Stimulated activated CD8-positive, alpha-beta memory T cell treated with anti-CD3 and anti-CD28 coated beads, Interleukin-2, amount 100 ng/mL, for 48 hours (primary cell): ENCODE measurements at places on chromosomes 16 and 17.

GRCh38 chr17:36674278-36674650 is 72.9 kb downstream of the MRM1 start:
- no peak for DNase-seq

- no peak for DNase-seq
These were observed 436.6 kb downstream of the SHISA9 start for GRCh38 chr16:13338044-13338443.

DNA sequence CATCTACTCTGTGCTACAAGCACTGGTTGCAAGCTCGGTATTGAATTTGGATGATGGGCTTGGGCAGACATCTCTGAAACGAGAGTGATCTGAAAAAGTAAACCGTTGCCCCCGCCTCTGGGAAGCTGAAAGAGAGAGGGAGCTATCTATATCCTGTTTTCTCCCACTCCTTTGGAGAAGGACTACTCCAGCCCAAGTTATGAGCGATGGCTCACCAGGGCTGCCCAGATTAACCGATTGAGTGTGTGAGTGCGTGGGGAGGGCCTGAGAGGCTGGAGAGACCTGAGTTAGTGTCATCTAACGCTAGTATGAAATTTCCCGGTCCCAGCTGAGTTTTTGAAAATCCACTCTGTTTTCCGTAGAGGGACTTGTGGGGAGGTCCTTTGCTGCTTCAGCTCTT is 11.5 kb downstream of the MGAT5B start:
- DNase-seq: no peak

DNA sequence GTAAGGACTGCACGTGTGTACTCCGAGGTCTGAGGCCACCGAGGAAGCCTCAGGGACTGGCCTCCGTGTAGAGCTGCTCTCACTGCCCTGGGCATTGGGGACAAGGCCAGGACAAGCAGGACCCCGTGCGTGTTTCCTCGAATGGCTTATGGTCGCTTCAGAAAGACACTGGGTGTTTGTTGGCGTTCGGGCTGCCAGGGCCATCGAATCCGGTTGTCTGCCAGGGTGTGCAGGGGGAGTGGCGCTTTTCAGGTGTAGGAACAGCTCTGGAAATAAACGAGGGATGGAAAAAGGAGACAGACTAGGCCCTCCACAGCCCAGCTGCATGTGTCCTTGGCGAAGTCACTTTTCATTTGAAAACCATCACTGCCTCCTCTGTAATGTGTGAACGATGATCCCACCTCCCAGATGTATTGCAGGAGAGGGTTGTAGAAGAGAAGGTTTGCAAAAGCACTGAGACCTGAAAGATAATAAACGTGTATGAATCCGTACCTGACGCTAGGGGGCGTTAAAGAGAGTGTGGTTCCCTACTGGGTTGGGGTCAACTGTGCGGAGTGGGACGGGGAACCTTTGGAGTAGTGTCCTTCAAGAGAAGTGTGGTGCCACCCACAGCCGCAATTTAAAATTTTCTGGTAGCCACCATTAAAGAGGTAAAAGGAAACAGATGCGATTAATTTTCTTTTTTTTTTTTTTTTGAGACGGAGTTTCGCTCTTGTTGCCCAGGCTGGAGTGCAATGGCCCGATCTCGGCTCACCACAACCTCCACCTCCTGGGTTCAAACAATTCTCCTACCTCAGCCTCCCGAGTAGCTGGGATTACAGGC is 2.1 kb upstream of the ZSCAN10 start:
- no peak for DNase-seq

GRCh38 chr16:17354141-17354601 is 116.6 kb downstream of the XYLT1 start:
- no peak for DNase-seq

DNA sequence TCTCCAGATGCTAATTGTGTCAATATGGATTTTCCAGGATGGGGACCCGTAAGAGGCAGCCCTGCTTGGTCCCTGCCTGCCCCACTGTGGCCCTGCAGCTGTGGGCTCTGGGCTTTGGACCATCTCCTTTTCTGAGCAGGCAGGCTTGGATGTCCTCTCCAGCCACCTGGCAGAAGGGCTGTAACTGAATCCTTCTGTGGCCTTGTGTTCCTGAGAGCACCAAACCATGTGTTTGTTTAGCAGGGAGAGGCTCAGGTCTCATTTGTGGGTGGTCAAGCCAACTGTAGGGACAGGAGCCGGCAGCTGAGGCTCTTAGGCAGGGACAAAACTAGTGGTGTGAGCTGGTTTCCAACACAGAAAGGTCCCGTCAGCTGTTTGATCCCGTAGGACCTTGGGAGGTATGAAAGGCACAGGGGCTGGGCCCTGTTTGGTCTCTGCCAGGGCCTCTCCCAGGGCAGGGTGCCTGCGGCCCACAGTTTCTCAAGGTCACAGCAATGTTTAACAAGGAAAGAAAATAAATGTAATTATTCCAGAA is 18.5 kb downstream of the SEC14L5 start:
- DNase-seq: no peak

DNA sequence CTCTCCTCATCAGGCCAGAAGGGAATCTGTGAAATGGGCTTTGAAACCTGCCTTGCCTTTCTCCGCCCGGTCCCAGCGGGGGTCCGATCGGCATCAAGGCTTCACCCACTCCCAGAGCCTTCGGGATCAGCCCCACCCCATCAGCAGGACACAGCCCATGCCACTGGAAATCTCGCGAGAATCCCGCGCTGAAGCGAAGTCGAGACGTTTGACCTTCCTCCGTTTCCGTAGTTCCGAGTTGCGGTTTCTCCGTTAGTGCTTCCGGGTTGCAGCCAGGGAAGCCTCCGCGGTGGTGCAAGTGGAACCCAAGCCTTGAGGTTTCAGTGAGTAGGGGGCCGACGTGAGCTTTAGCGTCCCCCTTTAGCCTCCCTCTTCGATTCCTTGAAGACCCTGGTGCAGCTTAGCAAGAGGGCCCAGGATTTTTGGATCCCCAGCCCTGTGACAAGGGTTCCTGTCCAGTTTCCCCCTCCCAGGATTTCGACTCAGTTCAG is at the start of gene COASY:
Gene COASY, plus strand, starts transcription at position 252 of the 491 bp plus-strand sequence. CDS start 475 bp downstream, outside the sequence.
- DNase-seq: peak; percentile 92

DNA sequence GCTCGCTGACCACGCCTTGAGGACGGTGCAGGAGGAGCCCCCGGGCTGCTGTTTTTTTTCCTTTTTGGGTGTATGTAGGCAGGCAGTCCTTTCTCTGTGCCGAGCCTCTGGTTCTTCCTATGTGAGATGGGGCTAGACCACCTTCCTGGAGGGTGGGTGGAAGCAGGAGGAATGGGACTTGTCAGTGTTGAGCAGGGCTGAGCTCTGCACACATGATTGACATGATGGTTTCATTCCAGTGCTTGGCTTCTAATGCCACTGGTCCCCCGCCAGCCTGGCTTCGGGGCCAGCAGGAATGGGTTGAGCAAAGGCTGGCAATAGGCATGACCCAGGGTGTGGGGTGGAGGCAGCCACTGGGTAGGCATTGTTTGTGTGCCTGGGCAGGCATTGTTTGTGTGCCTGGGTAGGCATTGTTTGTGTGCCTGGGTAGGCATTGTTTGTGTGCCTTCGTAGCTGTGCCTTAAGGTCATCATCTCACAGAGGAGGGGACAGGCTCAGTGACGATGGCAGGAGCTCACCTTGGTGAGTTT is 14.2 kb upstream of the ADCY7 start:
- DNase-seq: no peak

DNA sequence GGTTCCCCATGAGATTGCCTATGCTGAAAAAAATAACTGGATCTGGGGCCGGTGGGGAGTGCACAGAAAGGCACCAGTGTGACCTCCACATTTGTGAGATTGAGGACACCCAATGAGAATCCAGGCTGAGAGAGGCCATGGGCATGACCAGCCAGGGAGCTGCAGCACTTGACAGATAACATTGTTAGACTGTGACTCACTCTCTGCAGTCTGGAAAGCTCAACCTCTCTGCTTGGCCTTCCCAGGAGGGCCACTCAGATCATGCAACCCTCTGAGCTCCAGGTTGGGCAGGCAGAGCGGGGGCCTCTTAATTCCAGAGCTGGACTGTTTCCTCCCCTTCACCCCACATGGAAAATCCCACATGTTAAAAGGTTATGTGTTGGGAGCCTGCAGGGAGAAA is 30.1 kb downstream of the FZD2 start:
- DNase-seq: no peak

DNA sequence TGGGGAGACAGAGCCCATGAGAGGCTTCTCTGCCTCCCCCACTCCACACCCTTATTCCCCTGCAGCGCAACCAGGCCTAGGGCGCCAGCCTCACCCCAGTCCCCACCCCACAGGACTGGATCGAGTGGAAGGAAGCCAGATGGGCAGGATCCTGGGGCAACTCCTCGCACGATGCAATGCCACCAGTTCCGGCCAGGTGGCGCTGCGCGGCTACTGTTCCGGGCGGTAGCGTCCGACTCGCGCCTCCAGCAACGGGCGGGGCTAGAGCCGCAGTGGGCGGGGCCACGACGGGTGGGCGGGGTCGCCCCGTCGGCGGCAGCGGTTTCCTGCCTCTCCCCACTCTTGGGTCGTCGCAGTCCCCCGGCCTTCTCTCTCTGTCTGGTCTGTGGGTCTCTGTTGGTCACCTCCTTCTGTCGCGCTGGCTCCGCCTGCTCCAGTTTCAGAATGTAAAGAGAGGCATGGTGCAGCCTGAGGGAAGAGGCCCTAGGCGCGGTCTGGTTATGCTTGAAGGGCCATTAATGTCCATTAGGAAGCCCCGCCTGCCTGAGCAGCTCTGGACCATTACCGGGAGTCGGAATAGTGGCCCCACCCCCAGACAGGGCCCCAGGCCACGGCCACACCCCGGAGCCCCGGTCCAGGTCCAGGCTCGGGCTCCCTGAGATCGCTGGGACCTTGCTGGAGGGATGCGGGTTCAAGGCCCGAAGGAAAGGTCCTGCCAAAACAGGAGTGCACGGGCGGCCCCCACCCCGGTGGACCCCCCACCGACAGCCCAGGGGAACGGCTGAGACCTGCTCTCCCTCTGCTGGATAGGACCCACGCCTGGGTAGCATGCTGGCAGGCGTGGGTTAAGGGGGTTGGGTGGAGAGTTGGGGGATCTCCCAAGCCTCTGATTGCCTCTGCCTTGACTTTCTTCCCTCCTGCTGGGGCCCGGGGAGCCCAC is 3.3 kb upstream of the NHERF2 start:
- peak; percentile 95 for DNase-seq

- DNase-seq: no peak
These were observed 412.3 kb downstream of the MAF start for GRCh38 chr16:79188115-79188738.

DNA sequence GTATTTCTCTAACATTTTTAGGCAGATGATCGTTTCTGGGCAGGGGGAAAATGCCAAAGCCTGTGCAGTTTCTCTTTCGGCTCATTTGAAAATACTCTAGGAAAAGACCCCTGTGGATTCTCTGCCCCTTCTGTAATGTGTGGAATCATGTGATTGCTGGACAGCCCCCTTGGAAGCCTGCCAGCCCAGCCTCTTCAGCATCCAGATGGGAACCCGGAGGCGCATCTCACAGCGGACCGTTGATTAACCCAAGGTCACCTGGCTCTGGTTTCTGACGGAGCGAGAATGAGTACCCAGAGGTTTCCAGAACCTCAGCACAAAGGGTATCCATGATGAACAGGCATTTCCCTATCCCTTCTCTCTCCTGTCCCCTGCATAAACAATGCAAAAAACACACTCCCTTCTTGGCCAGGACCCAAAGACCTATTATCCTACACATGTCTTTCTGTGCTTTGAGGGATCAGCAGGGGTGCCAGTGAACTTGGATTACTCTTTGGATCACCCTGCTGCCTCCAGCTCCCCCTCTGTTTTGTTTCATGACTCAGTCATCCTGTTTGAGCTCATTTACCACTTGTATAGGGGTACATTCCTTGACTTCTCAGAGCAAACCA is 957.1 kb upstream of the RBFOX1 start:
- no peak for DNase-seq

- DNase-seq: no peak
These were observed 66.7 kb downstream of the SOX9 start for GRCh38 chr17:72187556-72187955.
